ENCODE measurements at places on chromosomes 2 and 18.

DNA sequence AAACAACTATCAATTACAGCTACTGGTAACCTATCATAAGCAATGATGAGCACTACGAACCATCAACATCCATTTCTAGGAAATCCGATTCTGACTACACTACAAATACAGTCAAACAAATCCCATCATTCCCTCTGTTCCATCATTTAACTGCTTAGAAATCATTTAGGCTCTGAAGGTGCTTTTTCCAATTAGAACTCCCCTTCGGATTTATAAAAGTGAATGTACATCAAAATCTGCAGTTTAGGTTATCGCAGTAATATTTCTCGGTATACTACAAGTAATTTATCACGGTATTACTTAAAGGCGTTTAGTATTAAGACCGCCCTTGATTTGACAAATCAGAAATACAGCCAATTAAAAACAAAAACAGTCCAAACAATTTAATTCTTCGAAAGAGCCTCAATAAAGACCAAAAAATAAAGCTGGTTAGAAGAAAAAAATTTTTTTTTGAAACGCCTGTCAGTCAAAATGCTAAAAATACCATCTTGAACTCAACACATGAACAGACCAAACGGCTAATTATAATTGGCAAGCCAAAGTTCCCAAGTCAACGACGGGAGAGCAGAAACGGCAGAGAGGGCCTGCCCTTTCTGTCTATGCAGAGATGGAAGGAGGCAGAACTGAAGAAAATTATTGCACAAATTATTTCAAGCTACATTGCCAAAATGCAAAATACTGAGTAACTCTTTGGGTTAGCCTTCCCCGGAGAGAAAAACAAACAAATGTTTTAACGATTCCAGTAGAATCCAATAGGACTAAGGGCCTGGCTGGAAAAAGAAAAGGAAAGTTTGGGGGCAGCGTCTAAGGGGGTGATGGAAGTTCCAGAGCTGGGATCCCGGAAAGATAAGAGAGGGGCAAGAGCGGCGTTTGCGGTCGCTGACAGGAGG is 1.2 kb downstream of the VPS54 start:
- DNase-seq: peak; percentile 41

GRCh38 chr2:236959036-236959435 is 126.7 kb upstream of the COPS8 start:
- no peak for DNase-seq

- no peak for DNase-seq
Measured at GRCh38 chr2:100257939-100258338, 64.4 kb downstream of the LONRF2 start.

- DNase-seq: no peak
Measured at GRCh38 chr2:208671886-208672680, 265.5 kb downstream of the PTH2R start.

GRCh38 chr2:234544659-234545611 is 48.1 kb upstream of the ARL4C start:
- DNase-seq: peak; percentile 86

GRCh38 chr2:102276549-102277201 is 34.7 kb upstream of the IL1RL1 start:
- DNase-seq: no peak

DNA sequence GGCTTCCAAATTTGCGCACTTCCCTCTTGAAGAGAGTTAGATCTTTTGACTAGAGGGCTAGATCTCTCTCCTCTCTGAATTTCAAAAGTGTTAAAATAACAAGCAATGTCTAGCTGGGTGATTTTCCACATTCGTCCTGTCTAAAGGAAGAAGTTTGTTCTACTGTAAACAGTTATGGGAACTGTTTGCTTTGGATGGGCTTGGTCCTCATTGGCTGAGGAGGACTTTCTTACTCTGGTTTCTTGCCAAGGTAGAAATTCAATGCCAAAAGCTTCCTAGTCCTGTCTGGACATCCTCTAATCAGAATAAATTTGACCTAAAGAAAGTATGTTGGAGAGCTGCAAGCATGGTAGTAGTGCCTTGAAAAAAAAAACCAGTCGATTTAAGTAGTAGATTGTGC is 47.4 kb upstream of the RAPH1 start:
- DNase-seq: no peak

GRCh38 chr18:11496526-11497172 is 112.7 kb upstream of the SLC35G4 start:
- DNase-seq: no peak

GRCh38 chr2:149098701-149099100 is 60.2 kb downstream of the LYPD6B start:
- DNase-seq: no peak

- no peak for DNase-seq
Measured at GRCh38 chr2:26295511-26295910, 50.4 kb upstream of the SELENOI start.

- no peak for DNase-seq
Measured at GRCh38 chr18:22272242-22272641, 102.9 kb downstream of the GATA6 start.

- no peak for DNase-seq
Measured at GRCh38 chr18:51643483-51643882, 446.0 kb upstream of the MEX3C start.

DNA sequence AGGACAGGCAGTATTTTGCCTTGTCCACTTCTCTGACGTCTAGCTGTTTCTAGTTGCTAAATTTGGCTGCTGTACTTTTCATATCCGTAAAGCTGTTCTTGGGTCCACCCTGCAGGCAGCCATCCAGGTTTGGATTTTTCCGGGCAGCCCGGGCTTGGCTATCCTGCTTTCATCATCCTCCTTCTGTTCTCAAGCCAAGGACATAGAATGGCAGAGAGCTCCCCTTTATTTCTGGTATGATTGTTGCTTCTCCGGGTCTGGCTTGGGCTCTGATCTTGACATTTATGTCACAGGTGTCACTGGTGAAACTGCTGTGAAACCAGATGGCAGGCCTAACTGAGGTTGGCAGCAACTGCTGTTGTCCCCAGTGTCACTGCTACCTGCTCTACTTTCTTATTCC is 35.5 kb downstream of the SCN2A start:
- no peak for DNase-seq

DNA sequence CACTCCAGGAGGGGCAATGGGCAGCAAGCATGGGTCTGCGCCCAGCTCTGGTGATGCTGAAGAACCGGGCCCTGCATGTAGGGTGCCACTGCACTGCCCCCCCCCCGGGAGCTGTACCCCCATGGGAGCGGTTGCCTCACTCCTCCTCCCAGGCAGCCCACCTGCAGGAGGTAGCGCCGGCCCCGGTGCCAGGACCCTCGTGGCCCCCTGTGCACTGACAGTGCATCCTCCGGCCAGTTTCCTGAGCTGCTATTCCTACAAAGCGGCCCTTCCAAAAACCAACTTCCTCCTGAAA is 109.4 kb downstream of the ZNF516 start:
- DNase-seq: no peak

DNA sequence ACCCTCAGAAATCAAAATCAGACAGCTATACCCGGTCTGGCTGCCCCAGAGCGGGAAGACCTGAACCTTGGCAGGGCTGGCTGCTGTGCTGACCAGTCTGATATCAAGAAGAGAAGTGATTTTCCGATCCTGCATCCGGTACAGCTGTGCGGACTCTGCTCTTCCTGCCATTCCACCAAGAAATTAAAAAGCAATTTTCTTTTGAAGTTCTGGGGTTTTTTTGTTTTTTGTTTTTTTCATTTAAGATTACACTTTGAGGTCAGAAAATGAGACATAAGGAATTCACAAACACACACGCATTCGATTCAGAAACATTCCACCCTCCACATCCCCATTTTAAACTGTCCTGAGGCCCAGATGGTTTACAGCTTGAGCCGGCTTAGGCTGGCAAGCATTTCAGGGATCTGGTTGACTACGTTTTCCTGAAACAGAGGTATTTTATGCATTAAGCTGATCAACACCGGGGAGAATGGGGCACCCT is 156.5 kb downstream of the COL6A3 start:
- no peak for DNase-seq

GRCh38 chr2:200627110-200627770 is 41.4 kb downstream of the AOX1 start:
- DNase-seq: no peak

- no peak for DNase-seq
Measured at GRCh38 chr2:43123486-43123885, 102.9 kb downstream of the ZFP36L2 start.

DNA sequence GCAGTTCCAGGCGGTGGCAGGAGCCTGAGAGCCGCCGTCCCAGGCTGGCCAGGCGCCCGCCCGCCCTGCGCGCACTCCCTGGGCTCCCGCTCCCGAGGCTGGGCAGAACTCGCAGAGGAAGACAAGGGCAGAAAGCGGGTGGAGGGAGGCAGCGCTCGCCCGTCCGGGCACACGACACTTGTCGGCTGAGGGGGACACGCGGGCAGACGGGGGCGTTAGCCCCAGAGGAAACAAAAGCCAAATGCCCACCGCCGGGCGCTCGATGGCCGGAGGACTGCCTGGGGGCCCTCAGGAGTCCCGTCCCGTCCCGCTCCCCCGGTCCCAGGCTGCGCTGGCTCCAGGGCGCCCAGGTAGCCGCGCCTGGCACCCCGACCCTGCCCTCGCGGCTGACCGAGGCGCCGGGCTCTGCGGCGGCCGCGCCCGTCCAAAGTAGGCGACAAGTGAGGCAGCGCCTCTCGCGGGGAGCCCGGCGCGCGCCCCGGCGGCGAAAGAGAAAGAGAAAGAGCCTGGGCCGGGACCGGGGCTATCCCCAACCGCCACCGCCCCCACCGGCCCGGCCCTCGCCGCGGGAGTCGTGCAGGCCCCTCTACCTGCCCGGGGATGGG is 491 bp downstream of the L3MBTL4 start:
- peak; percentile 85 for DNase-seq

- DNase-seq: no peak
Measured at GRCh38 chr18:21991081-21991534, 178.3 kb upstream of the GATA6 start.

- DNase-seq: peak; percentile 23
Measured at GRCh38 chr2:72921853-72922252, 4.5 kb downstream of the EMX1 start.

DNA sequence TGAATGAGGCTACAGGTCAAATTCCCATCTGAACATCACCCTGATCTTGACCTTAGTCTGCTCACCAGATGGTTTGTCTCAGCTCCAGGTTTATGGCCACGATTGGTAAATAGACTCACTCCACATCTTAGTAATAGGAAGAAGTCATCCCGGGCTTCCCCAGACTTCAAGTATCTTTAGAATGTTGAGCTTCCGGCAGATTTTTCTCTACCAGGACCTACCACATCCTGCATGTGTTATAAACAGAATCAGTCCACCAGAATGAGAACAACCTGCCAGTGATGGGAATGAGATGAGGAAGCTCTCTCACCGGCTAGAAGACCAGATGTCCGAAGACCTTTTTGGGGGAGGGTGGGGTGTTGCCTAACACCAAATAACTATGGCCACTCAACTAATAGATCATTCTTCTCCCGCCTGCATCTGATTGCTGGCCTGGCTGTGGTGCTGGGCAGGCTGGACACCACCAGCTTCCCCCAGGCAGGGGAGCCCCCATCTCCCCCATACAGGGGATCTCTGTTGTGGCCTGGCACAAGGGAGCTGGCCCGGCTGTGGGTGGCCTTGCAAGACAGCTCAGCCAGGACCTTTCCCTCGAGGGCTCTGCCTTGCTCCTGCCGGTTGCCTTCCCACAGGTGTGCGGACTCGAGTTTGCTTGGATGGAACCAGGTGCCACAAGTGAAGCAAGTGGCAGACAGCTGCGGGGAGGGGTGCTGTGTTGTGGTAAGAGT is 88.5 kb downstream of the SH3RF3 start:
- DNase-seq: no peak

GRCh38 chr2:133674433-133675331 is 106.4 kb upstream of the NCKAP5 start:
- DNase-seq: no peak
